ENCODE measurements at places on chromosomes 3 and 15.

GRCh38 chr15:96412045-96412905 is 81.8 kb downstream of the NR2F2 start:
- DNase-seq = no peak

DNA sequence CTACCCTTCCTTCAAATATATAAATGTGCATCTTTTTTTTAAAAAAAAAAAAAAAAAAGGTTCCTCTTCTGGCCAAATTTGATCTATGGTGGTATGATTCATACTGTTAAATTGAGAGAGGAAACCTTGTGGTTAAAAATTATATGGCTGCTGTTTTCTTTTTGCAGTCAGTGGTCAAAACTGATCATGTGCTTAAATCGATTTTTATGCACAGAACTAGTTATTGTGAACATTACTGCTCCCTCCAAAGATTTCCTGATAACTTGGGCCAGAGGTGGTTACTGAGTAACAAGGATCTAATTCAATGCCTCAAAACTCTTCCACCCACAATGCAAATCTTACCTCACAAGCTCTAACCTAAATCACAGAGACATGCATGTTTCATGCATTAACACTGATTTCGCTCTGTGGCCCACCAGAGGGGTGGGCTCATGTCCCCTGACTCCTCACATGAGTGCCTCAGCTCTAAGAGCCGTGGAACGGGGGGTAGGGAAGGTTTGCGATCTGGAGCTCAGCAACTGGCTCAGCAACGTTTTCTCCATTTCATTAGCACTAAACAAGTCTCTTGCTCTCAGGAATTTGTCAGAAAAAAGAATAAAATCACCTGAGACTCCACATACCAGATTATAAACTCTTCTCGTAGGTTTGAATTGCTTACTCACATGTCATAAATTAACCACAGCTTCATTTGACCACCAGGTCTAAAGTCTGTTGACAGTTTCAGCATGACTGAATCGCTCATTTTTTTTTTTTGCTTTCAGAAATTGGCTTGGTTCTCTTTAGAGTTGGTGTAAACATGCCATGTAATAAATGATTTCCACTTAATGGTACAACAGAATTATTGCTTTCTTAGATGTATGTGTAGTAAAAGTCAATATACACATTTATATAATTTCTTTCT is 280.4 kb downstream of the CD47 start:
- no peak for DNase-seq

DNA sequence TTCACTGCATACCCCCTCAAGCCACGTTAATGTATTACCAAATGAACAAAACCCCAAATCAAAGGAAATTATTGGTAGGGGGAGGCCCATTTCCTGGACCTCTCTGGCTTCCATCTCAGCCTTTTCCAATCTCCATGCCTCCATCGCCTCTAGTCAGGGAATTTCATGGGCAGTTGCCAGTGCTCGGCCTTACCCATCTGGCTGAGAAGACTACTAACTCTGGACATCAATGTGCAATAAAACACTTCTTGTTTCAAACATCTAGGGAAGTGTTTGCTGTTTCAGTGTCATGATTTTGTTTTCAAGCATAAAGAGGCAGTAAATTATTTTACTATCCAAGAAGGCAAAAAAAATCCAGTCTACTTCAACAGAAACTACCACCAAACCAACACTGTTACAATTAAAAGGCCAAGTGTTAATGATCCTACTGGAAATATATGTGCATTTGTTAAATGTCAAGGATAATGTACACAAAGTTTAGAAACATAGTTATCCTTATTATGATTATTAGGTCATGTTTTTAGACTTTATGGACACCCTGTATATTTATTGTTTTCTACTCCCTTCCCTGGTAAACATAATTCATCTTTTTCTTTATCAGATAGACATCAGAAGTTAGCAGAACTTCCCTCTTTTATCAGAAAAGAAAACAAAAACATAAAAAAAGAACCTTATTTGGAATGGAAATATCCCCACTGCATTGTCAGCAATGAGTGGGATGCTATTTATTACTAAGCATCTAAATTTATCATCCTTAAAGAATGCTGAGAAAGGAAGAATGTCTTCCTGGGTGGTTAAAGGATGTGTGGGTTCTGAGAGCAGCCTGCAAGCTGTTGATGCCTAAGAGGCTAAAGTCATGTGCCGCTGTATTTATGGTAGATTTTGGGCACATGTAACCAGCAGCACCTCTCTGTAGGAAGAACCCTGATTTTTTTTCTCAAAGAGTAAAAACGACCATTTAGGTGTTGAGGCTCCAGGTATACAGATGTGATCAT is 15.2 kb downstream of the LDHAL6B start:
- no peak for DNase-seq

DNA sequence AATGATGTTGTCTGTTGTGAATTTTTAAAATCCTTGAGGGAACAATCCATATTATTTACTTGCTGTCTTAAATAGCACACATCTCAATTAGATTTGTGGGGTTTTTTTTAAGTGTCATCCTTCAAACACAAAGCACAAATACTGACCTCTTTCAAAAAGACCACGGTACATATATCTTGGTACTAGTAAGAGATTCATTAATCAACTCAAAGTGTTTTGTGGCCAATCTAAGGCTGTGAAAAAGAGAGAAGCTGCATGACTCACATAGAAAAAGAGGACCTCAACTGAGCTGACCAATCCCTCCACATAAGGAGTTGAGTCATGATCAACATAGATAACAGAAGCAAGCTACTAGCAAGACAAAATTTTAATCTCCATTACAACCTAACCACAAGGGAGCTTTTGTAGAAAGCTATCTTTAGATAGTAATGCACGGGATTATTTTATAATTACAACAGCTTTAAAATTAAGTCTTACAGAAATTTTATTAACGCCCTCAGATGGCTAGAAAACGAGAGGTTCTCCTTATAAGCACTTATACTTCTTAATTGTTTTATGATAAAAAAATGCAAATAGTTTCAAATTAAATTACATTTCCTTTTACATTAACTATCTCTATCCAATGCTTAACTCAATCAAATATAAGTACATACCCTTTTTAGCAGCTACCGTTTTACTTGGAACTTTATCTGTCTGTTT is 60.5 kb downstream of the TOP2B start:
- DNase-seq = no peak

DNA sequence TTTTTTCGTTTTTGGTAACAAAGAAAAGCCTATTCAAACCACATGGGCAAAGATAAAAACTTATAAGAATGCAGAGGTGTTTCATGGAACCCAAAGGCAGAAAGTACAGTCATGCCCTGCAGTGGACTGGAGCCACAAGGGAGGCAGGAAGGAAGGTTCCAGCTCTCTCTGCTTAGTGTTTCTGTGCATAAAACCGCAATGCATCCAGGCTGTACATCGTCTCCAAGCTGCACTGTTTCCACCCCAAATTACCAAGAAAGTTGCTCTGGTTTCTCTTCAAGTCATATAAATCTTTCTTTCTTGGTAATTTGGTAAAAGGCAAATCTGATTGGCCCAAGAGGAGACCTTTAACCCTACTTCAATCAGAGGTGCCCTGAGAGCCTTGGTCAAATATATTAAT is 15.8 kb downstream of the TRAT1 start:
- no peak for DNase-seq

DNA sequence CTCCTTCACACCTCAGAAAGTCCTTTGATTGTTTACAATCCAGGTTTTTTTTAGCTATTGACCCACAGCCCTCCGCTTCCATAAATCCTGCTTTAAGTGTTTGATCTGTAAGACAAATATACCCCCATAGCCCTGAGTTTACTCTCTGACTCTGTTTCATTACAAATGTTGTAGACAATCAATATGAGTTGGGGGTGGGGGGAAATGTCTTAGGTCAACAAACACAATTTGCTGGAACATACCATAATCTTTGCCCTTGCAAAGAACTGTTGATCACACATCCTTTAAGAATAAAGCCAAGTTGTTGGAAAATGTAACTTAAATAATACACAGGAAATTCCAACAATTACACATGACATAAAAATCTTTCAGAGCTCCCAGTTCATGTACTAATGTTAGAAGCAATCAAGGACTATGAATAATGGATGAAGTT is 301.8 kb upstream of the SEMA6D start:
- no peak for DNase-seq

DNA sequence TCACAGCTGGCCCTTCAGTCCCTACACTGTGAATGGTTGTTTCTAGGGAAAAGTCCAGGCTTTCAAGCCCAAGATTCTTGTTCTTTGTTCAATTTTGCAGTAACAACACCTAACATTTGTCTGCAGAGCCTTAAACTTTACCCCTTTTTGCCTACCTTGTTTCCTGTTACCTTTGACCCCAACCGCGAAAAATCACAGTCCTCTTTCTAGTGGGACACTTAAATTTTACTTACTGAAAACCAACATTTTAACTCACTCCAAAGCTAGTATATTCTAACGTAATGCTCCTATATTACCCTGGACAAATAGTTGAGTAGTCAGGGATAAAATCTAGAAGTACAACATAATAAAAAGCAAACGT is 649 bp upstream of the PIK3CB start:
- no peak for DNase-seq

DNA sequence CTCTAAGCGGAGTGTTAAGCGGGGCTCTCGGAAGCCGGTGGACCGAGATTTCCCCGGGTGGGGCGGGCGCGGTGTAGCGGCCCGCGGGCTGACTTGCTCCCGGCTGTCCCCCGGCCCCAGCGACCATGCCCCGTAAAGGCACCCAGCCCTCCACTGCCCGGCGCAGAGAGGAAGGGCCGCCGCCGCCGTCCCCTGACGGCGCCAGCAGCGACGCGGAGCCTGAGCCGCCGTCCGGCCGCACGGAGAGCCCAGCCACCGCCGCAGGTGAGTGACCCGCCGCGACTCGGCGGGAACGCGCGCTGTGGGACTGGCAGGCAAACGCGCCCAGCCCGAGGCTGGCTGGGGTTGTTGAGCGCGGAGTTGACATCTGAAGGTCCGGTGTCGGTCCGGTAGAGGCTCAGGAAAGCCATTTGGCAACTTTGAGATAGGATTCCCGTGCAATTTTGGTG is 1.3 kb downstream of the SMC4 start:
- no peak for DNase-seq

- DNase-seq = peak; percentile 72
Measured at GRCh38 chr3:50616003-50616769, 765 bp upstream of the MAPKAPK3 start.

DNA sequence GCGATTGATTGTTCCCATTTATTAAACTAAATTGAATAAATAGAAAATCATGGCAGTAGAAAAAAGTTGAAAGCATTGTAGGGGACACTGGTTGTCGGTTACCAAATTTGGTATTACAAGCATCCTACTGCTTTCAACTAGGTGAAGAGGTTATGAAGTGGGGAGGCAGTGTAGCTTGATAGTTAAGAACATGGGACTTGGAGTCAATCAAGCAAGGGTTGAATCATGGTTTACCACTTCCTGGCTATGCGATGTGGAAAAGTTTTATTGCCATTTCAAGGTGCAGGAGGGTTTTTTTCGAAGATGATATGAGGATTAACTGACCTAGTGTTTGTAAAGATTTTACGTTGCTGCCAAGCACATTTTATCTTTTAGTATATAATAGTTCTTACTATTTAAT is 318.2 kb upstream of the KCNH8 start:
- no peak for DNase-seq

DNA sequence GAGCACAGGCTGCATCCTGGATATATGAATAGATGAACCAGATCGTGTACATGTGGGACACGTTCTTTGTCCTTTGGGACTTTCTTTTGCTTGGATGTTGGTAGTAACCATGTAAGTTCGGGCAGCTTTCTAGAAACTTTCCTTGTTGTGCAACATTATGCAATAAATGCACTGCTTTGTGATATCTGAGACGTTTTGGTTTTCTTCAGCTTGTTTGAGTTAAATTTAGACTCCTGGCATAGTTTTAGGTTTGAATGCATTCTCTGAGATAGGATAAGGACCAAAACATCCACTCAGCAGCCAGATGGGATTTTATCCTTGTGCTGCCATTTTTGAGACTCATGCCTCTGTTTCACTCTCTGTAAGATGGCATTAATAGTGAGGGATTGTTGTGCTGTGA is 158.9 kb downstream of the IGF1R start:
- no peak for DNase-seq

- no peak for DNase-seq
Measured at GRCh38 chr3:38059148-38059547, 20.1 kb downstream of the DLEC1 start.

DNA sequence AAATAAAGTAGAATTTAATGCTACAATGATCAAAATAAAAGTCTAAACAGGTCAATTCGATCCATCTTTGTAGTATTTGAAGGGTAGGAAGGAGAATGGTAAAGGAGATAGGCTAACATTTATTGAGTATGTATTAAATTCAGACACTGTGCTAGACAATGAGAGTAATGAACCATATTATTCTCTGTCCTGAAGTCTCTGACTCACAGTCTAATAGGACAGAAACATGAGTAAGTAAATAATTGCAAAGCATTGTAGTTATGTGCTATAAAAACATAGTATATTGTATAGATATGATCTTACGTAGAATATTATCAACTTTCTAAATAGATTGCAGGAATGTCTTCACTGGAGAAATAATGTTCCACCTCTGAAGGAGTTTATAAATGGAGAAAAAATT is 64.5 kb downstream of the MDFIC2 start:
- no peak for DNase-seq

DNA sequence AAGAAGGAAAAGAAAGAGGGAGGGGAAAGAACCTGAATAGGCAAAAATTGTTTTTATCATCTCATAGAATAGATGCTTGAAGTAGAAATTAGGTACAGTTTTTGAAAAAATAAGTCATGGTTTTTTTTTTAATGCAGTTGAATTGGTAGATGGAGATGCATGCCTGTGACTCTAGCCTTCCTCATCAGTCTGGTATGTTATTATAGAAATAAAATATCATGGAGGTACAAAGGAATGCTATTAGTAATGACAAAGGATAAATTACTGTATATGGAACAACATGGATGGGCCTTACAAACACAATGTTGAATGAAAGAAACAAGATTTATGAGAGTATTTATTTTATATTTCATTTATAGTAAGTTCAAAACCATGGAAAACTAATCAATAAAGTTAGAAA is 162.4 kb upstream of the GALNT15 start:
- DNase-seq = no peak

DNA sequence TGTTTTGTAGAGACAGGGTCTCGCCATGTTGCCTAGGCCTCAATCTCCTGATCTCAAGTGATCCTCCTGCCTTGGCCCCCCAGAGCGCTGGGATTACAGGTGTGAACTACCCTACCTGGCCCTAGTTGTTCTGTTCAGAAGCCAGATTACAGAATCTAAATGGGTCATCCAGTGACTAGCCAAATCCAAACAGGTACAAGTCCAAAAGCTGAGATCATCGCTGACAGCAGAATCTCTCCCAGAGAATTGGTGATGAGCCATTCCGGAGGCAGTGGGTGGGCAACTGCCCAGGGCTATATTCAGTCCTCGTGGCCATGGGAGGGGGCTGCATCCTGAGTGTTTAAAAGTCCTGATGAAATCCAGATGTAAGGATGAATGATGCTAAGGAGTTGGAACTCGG is 47.5 kb upstream of the SEMA4B start:
- no peak for DNase-seq

DNA sequence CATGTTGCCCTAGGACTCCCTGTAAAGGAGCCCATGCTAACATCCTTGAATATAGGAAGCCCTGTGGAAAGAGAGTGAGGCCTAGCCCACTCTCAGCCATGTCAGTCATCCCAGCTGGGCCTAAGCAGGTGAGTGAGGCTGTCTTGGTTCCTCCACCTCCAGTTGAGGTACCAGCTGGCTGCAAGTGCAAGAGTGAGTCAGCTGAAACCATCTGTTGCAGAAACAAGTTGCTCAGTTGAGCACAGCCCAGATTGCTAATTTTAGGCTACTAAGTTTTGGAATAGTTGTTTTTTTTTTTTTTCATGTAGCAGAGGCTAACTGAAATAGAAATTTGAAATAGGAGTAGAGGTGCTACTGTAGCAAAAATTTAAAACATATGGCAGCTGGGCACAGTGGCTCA is 43.7 kb upstream of the ADPGK start:
- DNase-seq = no peak
